AG10803 (cell line): ENCODE measurements at places on chromosomes 2 and 18.
A peak's percentile ranks its signal among the peaks of the same experiment; 100 is the strongest.

- DNase-seq, result no peak
Observed at GRCh38 chr2:225399504-225399903, at the start of gene NYAP2. NYAP2 (plus strand) TSS chr2:225399710; CDS start chr2:225408881, 9,171 bp downstream.

- no peak for DNase-seq
Observed at GRCh38 chr18:61333271-61333745, at the start of gene CDH20. CDH20 (plus strand) TSS chr18:61333430.

DNA sequence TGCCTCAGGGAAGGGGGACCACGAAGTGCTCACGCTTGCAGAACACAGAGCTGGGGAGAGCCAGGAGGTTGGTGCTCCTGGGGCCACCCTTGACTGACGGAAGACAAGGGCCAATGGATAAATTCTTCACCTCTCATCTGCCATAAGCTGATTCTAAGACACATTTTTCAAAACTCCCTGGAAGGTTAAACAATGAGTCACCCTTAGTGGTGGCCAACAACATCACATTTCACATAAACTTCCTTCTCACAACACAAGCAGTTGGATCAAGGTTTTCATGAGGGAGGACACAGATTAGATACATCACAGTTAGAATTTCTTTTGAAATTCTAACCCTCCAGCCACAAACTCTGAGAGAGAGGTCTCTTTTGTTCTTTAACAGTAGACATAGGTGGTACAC lies 713.6 kb upstream of the POU3F3 start:
- no peak for DNase-seq

DNA sequence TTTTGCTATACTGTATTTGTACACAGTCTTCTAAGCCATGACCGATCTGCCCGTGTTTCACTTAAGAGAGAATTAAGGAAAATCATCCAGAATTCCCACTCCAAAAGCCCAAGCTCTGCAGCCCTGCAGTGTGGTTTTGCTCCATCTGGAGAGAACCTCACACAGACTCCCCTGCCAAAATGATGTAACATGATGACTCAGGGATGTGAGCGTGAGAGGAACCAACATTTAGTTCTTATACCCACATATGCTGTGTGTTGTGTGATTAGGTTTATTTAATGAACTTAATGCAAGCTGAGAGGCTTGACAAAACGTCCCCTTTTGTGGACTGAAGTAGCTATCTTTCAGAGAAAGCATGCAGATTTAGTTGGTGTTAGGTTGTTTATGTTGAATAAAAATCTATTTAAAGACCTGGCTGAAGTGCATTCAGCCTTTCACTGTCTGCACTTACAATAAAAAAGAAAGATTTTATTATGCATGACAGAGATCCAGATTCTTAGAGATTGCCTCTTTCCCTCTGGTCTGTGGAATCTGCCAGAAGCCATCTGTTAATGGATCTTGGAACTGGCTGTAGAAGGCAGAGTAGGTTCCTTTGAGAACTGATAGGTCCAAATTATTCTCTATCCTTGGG lies 6.3 kb downstream of the RAB12 start:
- peak; percentile 95 for DNase-seq

DNA sequence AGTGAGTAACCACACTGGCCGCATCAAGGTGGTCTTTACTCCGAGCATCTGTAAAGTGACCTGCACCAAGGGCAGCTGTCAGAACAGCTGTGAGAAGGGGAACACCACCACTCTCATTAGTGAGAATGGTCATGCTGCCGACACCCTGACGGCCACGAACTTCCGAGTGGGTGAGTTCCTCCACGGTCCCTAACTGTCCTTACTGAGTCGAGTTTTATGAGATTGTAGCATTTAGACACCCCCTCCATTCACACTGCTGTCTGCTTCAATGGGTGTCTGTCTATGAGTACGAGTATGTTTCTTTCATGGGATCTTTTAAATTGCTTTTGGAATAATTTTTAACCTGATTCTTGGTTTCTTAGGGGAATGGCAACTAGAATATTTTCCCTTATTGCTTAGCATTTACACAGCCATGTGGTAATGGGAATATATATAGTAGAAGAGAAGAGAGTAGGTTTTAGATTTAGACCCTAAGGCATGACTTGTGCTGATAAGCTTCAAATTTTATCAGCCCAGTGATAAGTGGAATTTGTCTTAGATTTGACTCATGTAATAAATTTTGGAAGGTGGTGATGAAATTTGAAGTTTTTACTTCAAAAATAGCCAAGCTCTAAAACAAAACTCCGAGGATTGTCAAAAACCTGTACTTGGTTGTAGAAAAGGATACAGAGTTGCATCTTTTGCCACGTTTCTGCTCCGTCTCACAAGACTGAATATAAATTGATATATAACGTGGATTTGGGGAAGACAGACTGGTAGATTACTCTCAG lies 188.2 kb downstream of the LTBP1 start:
- peak; percentile 38 for DNase-seq

- DNase-seq, result no peak
Observed at GRCh38 chr2:44061469-44061868, 65.7 kb upstream of the LRPPRC start.

- DNase-seq, result no peak
Observed at GRCh38 chr2:108477099-108477498, 28.1 kb downstream of the GCC2 start.

- DNase-seq, result peak; percentile 43
Observed at GRCh38 chr18:48023334-48024008, 93.0 kb upstream of the SMAD2 start.

GRCh38 chr2:239328351-239329191 lies 72.2 kb downstream of the HDAC4 start:
- DNase-seq, result peak; percentile 95

DNA sequence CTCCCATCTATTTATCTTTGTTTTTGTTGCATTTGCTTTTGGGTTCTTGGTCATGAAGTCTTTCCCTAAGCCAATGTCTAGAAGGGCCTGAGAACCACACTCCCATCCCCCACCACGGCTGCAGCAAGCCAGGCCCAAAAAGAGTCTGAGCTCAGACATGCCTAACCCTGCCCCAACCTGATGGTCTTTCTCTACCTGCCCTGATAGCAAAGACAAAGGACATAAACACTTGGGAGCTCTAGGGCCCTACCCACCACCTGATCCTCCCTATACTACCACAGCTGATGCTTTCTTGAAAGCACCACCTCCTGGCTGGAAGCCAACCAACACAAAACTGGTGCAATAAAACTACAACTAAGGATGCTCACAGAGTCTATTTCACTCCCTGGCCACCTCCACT lies 233.4 kb downstream of the WDR7 start:
- DNase-seq, result no peak

- peak; percentile 69 for DNase-seq
Observed at GRCh38 chr2:62489162-62489561, 16.8 kb downstream of the TMEM17 start.

DNA sequence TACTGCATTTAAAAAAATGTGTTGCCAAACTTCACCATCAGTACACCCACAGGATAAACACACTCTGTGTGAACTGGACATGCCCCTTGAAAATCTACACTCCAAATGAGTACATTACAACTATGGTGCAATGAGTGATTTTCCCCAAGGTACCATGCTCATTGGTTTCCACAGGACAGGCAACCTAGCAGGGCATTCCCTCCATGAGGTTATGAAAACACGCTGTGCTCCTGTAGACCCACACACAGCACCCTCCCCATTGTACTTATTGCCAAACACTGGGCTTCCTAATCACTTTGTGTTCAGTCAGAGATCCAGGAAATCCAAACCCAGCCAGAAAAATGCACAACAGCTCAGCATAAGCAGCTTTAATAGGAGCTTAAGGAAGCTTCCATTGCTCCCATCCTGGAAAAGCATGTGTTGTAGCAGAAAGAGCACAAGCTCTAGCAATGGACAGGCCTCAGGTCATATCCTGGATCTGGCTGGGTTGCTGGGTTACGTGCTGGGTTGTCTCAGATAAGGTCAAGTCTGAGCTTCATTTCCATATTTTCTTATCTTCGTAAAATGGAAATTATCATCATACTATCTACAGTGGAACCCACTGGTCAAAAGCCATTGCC lies 20.8 kb upstream of the ATIC start:
- DNase-seq, result no peak

GRCh38 chr18:70372450-70373041 lies 83.7 kb downstream of the SOCS6 start:
- no peak for DNase-seq

DNA sequence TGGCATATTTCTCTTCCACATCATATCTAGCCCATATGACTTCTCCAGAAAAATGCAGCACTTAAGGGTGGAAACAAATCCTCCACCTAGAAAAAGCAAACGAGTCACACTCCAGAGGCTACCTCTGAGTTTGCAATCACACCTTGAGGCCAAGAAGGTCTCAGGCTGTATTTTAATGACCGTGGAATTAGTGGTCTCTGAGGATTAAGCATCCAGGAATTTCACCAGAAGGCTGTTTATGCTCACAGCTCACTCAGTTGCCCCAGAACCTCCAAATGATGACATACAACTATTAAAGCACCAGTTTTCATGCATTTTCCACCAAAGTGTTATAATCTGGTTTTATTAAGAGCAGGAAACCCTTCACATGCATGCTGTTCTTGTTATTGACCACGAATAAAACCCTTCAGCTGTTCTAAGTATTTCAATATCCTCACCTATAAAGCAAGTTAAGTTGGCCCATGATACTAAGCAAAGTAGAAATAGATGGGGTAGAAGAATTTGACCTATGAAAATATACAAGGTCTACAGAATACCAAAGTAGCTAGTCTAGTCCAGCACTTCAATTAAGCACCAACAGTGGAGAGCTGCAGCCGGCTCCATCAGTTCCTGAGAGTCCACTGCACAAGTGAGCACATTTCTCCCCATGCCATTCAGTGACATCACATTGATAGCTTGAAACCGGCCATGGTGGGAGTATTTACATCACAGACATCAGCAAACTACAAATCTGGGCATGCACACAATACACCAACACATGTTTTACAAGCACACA lies 39.5 kb upstream of the SLC14A1 start:
- peak; percentile 54 for DNase-seq

DNA sequence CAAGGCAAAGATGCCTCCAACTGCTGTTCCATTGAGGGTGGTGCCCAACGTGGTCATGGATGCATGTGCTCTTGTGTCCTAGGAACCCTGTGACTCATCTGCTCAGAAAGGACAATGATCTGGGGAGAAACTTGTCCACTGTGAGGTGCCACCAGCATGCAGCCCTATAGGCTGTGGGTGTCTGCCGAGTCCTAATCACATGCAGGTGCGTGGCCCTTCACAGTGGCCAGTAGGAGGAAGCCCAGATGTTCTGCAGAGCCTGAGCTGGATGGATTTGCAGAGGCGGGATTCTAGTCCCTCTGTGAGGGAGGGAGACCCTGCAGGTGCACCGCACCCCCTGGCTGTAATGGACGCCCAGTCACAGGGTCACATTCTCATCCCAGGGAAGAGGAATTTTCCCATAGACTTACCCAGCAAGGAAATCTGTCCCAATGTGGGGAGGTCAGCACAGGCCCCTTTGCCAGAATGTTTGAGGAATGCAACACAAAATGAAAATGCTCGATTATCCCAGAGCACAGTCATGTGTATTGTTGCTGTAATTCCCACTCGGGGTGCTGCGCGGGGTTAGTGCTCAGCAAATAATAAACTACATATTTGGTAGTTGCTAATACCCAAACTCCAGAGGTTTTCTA lies 13.9 kb downstream of the GDF7 start:
- DNase-seq, result no peak

DNA sequence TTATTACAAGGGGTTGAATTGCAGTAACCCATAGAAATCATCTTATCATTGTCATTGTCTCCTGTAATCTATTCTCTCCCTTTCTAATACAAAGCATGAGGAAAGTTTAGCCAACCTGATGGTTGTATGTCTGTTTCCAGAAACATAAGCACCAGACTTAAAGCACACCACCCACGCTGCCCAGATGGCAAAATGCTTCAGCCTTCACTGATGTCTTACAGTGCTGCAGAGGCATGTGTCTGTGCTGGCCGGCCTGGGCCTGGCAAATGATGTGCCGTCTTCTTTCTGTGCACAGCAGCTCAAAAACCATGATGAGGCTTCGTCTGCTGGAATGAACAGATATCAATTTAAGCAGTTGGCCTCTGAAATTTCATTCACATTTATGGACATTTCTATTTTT lies 443.0 kb upstream of the RGPD4 start:
- no peak for DNase-seq

- DNase-seq, result no peak
Observed at GRCh38 chr2:74632939-74633312, 15.2 kb downstream of the M1AP start.

GRCh38 chr2:138658187-138658894 lies 121.8 kb downstream of the NXPH2 start:
- DNase-seq, result no peak

GRCh38 chr2:230664128-230664527 lies 48.5 kb upstream of the CAB39 start:
- DNase-seq, result peak; percentile 25

GRCh38 chr18:57651914-57652313 lies 30.3 kb upstream of the NARS1 start:
- no peak for DNase-seq

GRCh38 chr2:241501551-241501950 lies 6.8 kb downstream of the STK25 start:
- no peak for DNase-seq

- no peak for DNase-seq
Observed at GRCh38 chr2:34808426-34808825, 1209.3 kb upstream of the FAM98A start.

DNA sequence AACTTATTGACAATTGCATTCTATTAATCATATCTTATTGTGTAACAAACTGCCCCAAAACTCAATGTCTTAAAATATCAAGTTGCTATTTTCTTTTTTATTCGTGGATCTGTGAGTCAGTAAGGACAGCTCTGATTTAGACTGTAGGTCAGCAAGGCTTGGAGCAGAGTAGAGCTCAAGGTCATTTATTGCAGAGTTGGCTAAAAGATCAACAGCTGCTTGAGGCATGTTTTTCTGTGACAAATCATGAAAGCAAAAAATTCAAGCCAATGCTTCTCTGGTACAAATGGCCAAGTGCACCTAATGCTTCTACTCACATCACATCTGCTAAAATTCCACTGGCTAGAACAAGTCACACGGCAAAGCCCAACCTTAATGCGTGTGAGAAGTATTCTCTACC lies 497.7 kb upstream of the LRATD1 start:
- no peak for DNase-seq

DNA sequence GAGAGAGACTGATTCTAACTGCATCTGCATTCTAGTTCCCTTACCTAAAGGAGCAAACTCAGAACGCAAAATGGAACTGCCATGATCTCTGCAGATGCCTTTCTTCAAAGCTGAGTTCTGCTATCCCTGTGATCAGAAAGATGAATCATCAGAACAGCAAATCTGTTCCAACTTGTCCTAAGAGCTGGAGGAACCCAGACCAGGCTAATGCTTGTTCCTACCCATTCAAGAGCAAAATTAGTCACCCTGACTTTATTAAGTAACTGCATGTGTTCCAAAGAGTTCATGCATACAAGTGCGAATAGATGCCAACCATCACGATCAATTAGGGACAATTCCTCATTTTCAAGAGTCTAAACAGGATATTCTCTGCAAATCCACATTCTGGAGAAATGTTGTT lies 46.5 kb downstream of the MBP start:
- peak; percentile 92 for DNase-seq

- no peak for DNase-seq
Observed at GRCh38 chr2:102350137-102350793, 5.3 kb upstream of the IL18R1 start.

DNA sequence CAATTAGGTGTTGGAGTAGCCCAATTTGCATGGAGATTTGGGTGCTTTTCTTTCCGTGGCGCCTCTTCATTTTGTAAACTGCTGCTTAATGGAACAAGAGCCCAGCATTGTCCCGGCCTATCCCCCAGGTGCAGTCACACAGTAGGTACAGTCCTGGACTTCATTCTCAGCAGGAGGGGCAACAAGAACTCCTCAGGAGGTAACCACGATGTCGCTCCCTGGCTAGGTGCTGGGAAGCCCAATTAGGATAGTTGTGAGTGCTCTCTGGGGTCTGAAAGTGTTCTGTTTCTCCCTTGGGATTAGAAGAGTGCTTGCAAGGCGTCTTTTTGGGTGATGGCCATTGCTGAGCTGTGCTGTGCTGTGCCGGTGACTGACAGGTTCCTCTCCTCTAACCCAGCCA lies 53.8 kb downstream of the CABLES1 start:
- no peak for DNase-seq
